ENCODE measurements at places on chromosomes 13 and 19. TPM values are rescaled to one million over a fixed set of nuclear protein-coding genes. Genes with fewer than 3 reads are reported as not detected.

Gene ANKRD24
- total RNA-seq, result 1.6 TPM

- H3K36me3 ChIP-seq, result no peaks in the 10 kb centered on the region
- H3K27ac ChIP-seq, result peak overlapping the region; percentile 76
- no peak for DNase-seq
- no peaks in the 10 kb centered on the region for H3K27me3 ChIP-seq
These were observed 572.8 kb downstream of the PCDH9 start for GRCh38 chr13:66657165-66657881.

GRCh38 chr19:313169-313987 lies 22.2 kb upstream of the PLPP2 start:
- no peak for DNase-seq
- no peaks in the 10 kb centered on the region for H3K27me3 ChIP-seq
- no peaks in the 10 kb centered on the region for H3K4me1 ChIP-seq
- H3K4me3 ChIP-seq, result no peak overlapping the region
- peaks cover 29% of the 10 kb centered on the region for H3K36me3 ChIP-seq
- no peak overlapping the region for H3K27ac ChIP-seq

Gene ZNF471
- not detected for total RNA-seq

GRCh38 chr19:38360839-38361631 lies 13.3 kb upstream of the PSMD8 start:
- DNase-seq, result no peak
- peak overlapping the region; percentile 29 for H3K27ac ChIP-seq
- no peaks in the 10 kb centered on the region for H3K4me1 ChIP-seq
- H3K36me3 ChIP-seq, result no peaks in the 10 kb centered on the region

Gene LPAR2
- total RNA-seq, result 164 TPM

Gene C5AR1
- 2.9 TPM for total RNA-seq

Gene AP1M1
- total RNA-seq, result 51.8 TPM

Gene HSH2D
- 0.72 TPM for total RNA-seq

Gene ZNF560
- not detected for total RNA-seq

Gene VAV1
- total RNA-seq, result not detected

DNA sequence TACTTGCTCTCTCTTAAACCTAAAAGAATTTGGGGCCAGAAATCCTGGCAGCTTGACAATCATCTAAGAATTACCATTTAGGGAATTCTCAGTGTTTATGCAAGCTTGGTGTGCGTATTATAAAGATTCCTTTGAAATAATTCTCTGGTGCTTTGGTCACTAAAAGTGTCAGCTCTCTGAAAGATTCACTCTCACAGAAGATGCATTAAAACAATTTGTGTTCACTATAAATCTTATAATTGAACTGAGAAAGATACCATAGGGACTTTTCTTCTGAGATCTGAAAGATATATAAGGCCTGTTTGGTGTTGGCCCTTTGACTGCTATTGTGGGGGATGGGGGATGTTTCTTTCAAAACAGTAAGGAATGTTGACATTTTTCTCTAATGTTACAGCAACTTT lies 27.3 kb downstream of the EPSTI1 start:
- DNase-seq, result no peak
- H3K27ac ChIP-seq, result no peak overlapping the region
- no peaks in the 10 kb centered on the region for H3K36me3 ChIP-seq
- H3K27me3 ChIP-seq, result no peaks in the 10 kb centered on the region

DNA sequence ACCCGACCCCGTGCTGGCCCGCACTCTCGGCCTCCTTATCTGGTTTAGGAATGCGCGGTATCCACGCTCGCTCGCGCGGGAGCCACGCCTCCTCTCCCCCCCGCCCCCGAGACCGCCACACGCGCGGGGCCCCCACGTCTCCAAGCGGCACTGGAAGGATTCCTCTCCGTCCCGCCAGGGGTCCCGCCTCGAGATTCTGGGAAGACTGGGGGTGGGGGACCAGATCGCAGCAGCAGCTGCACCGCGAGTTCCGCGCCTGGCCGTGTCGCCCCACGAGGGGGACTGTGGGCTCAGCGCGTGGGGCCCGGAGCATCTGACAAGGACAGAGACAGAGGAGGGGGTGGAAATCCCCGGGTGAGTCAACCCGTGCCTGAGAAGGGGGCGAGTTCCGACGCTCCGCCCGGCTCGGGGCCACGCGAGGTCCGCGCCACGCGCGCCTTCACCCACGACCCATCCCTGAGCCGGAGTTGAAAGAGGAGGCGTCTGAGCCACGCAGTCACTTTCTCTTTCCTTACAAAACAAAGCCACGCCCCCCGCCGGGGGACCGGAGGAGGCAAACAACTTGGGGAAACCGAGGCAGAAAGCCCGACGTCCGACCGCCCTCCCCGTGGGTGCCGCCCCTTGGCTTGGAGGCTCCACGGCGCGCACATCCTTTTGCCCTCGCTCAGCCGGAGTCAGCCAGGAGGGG lies 814 bp downstream of the S1PR2 start:
- peak; percentile 63 for DNase-seq
- peak overlapping the region; percentile 95 for H3K27ac ChIP-seq
- no peaks in the 10 kb centered on the region for H3K27me3 ChIP-seq
- H3K4me1 ChIP-seq, result peaks cover 5% of the 10 kb centered on the region
- peak overlapping the region; percentile 80 for H3K4me3 ChIP-seq

- H3K36me3 ChIP-seq, result peaks cover 1% of the 10 kb centered on the region
- no peak overlapping the region for H3K4me3 ChIP-seq
- no peak for DNase-seq
- peaks cover 15% of the 10 kb centered on the region for H3K4me1 ChIP-seq
- no peak overlapping the region for H3K27ac ChIP-seq
These were observed 2.7 kb upstream of the CALM3 start for GRCh38 chr19:46598372-46598917.

DNA sequence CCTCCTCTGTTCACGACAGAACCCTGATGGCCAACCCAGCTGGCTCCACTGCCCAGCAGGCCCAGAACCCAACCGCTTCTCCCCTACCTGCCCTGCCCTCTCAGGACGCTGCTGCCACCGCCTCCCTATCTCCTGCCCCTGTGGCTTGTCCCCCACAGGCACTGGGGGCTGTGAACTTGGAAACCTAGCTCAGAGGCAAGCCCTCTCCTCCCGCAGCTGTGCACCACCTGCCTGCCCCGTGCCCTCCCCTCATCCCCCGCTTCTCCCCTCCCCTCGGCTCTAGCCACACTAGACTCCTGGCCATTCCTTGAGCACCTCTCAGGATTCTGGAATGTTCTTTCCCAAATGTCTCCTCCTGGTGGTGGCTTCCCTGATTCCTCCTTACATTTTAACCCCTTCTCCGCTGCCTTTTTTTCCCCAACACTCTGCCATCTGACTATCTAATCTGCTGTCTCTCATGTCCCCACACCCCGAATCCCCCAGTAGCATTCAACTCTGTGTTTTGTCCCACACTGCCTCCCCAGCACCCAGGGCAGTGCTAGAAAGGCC lies 6.7 kb downstream of the NANOS3 start:
- no peak for DNase-seq
- H3K27ac ChIP-seq, result no peak overlapping the region
- H3K4me1 ChIP-seq, result peaks cover 3% of the 10 kb centered on the region
- no peak overlapping the region for H3K4me3 ChIP-seq

Gene ALG11
- 45.1 TPM for total RNA-seq

DNA sequence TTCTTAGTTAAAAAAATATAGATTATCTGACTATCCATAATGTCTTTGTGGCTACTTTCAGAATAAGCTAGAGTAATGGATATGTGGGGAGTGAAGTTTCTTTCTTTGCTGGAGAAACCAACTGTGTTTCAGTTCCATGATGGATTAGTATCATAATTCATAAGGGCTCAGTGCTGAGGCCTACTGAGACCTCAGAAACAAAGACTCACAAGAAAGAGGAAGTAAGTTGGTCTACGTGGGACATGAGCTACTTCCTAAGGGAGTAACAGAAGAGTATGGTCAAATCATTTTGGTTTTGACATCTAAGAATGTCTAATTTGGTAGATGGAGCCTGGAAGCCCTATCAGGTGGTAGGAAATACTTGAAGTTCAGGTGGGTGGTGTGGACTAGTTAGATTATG lies 99.0 kb upstream of the HTR2A start:
- peaks cover 3% of the 10 kb centered on the region for H3K27me3 ChIP-seq
- H3K27ac ChIP-seq, result no peak overlapping the region
- no peak for DNase-seq
- H3K36me3 ChIP-seq, result no peaks in the 10 kb centered on the region
- H3K4me3 ChIP-seq, result no peak overlapping the region

- DNase-seq, result no peak
- H3K4me3 ChIP-seq, result no peak overlapping the region
- no peaks in the 10 kb centered on the region for H3K4me1 ChIP-seq
- H3K27ac ChIP-seq, result no peak overlapping the region
These were observed 10.9 kb downstream of the TIMM13 start for GRCh38 chr19:2416321-2417097.

- H3K36me3 ChIP-seq, result peaks cover 8% of the 10 kb centered on the region
- H3K4me1 ChIP-seq, result no peaks in the 10 kb centered on the region
- DNase-seq, result no peak
These were observed 20.7 kb downstream of the POMP start for GRCh38 chr13:28679628-28680027.

DNA sequence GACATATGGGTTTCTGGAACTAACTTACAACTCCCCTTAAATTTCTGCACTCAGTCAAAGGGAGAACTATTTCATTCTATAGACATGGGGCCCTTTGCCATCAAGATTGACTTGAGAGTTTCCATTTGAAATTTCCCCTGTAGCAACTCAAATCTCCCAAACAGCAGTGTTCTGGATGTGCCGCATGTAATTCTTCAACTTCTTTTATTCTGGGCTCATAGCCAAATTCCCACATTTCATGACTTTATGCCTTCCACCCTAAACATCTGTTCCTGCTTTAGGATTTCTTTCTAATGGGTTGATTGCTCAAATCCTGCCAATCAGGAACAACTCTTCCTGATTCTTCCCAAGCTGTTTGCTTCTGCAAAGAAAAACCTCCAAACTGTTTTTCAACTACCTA lies 336.0 kb downstream of the TBC1D4 start:
- no peak overlapping the region for H3K4me3 ChIP-seq
- no peak overlapping the region for H3K27ac ChIP-seq

Gene SMARCA4
- 334 TPM for total RNA-seq

Gene FCGBP
- 1.2 TPM for total RNA-seq

- H3K27me3 ChIP-seq, result no peaks in the 10 kb centered on the region
- no peaks in the 10 kb centered on the region for H3K36me3 ChIP-seq
- no peak overlapping the region for H3K27ac ChIP-seq
- no peak overlapping the region for H3K4me3 ChIP-seq
- H3K4me1 ChIP-seq, result peaks cover 2% of the 10 kb centered on the region
These were observed 37.0 kb upstream of the FARP1 start for GRCh38 chr13:98105929-98106336.

Gene KIR3DL1
- not detected for total RNA-seq

Gene OVOL3
- not detected for total RNA-seq

DNA sequence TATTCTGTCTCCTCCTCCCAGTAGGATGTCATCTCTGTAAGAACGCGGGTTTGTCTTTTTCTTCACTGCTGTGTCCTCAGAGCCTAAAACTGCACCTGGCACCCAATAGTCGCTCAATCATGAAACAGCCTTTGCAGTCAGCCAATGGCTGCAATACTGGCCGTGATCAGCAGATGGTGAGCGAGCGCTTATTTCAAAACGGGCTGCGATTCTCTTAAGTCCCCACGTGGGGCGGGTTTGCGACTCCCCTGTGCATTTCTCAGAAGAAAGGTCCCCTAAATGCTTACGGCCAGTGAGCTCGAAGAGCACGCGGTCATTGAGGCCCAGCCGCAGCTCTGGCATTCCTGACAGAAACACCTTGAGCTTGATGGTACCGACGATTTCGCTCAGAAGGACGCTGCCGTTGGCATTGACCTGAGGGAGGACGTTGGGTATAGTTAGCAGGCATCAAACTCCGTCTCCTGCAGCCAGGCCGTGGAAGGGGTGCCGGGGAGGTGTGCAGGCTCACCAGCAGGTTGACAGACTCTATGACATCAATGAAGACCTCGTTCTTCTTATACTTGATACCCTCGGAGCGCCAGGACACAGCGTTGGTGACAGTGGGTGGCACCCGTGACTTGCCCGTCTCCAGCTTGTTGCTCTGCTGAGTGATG lies 6.0 kb downstream of the AP1M2 start:
- peak overlapping the region; percentile 44 for H3K27ac ChIP-seq
- H3K27me3 ChIP-seq, result no peaks in the 10 kb centered on the region
- H3K4me1 ChIP-seq, result peaks cover 2% of the 10 kb centered on the region

DNA sequence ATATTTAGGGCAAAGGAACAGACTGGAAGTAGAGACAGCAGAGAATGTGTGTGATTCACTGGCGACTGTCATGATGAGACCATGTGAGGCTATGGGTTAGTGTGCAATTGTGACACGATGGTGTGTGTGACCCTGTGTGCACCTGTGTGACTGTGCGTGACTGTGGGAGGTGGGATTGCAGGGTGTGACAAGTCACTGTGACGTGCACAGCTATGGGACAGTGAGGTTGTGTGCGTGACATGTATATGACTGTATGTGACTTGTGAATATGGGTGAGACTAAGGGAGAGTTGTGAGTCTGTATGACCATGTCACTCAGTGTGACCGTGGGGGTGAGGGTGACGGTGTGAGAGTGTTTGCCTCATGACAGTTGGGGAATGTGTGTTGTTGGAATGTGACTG lies 3.4 kb upstream of the GIPR start:
- H3K27me3 ChIP-seq, result no peaks in the 10 kb centered on the region
- peaks cover 18% of the 10 kb centered on the region for H3K4me1 ChIP-seq
- no peaks in the 10 kb centered on the region for H3K36me3 ChIP-seq
- H3K27ac ChIP-seq, result peak overlapping the region; percentile 12

Gene ZNF417
- 27.2 TPM for total RNA-seq

GRCh38 chr13:29561918-29562317 lies 33.6 kb downstream of the SLC7A1 start:
- no peak overlapping the region for H3K27ac ChIP-seq
- no peak overlapping the region for H3K4me3 ChIP-seq
- H3K4me1 ChIP-seq, result peaks cover 10% of the 10 kb centered on the region
- H3K27me3 ChIP-seq, result peaks cover 8% of the 10 kb centered on the region
- DNase-seq, result no peak

Data from progenitor cell of endocrine pancreas (in vitro differentiated cells).